ENCODE measurements at places on chromosomes 1 and 21. TPM values are rescaled to one million over a fixed set of nuclear protein-coding genes. Genes with fewer than 3 reads are reported as not detected.

KIF14 gene
- total RNA-seq = 7.8 TPM

LCE1F gene
- total RNA-seq = not detected

HES2 gene
- 0.07 TPM for total RNA-seq

PLA2G2C gene
- not detected for total RNA-seq

GRCh38 chr1:60394436-60394835 lies 320.9 kb upstream of the C1orf87 start:
- no peaks in the 10 kb centered on the region for H3K36me3 ChIP-seq
- no peaks in the 10 kb centered on the region for H3K4me1 ChIP-seq
- H3K4me3 ChIP-seq = no peak overlapping the region

DNA sequence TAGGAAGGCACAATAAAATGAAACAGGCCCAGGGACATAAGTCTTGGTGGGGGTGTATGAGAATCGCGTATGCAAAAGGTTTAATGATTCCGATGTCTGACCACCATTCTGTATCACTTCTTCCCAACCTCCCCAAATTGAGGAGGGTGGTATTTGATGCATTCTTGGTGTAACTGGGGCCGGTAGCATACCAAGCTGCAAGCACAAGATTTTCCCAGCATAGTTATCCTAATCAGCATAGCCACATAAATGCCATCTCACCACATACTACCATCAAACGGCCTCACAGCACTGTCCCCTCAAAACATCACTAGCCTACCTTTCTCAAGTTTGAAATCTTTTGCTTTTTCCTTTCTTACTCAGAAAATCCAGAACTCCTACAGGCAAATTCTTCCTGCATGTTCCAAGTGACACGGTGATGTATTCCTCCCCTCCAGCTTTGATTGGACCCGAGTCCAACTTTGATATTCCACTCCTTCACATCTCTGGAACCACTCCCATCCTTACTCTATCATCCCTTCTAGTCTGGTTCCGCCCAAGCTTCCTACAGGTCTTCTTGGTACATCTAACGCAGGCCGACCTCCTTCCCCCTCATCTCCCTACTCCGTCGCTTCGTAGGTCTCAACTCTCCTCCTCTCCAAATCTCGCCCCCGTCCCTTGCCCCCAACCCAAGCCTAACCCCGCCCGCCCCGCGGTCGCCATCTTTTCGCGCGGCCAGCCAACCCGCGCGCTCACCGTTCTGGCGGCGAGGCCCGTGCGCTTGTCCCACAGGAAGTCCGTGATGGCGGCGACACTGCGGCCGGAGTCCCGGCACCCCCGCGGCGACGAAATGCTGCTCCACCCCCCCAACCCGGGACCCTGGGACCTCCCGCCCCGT lies 600 bp downstream of the CLK2 start:
- peak overlapping the region; percentile 99 for H3K4me3 ChIP-seq
- peak overlapping the region; percentile 96 for H3K27ac ChIP-seq
- peaks cover 21% of the 10 kb centered on the region for H3K36me3 ChIP-seq
- H3K4me1 ChIP-seq = peaks cover 14% of the 10 kb centered on the region
- no peaks in the 10 kb centered on the region for H3K27me3 ChIP-seq
- DNase-seq = no peak

DNA sequence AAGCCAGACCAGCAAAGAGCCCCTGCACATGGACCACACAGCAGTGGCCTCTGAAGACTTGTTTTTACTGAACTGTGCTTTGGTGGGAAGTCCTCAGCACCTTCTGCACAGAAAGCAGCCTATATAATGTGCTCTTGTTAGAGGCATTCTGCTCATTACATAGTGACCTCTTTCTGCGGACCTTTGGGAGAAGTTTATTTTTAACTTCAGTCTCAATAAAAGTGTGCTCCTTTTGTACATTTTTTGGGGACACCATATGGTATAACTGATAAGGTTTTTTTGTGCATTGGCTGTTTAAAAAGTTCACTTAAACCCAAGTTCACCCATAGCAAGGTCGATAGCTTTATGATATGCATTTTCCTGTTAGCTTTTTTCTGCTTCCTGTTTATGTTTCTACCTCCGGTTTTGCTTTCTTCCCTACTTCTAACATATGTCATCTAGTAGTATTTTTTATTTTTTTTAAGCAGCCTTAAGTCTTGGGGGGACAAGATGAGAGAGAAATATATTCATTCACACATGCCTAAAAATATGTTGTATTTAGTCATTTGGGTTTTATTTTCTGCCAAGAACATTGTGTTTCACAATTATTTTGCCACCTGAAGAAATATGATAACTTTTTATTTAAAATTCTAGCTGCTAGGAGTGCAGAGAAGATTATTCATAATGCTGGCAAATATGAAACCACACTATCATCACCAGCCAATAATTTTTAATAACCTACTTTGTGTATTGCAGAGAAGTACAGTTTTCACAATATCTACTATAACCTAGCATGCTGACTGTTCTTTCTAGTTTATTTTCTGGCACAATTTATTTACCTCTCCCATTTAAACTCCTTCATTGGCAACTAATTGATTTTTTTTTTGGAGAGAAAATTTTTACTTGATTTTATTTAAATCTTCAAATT lies 22.9 kb upstream of the SLC19A2 start:
- no peaks in the 10 kb centered on the region for H3K27me3 ChIP-seq
- H3K4me1 ChIP-seq = peaks cover 52% of the 10 kb centered on the region
- H3K36me3 ChIP-seq = no peaks in the 10 kb centered on the region
- no peak overlapping the region for H3K4me3 ChIP-seq

DNA sequence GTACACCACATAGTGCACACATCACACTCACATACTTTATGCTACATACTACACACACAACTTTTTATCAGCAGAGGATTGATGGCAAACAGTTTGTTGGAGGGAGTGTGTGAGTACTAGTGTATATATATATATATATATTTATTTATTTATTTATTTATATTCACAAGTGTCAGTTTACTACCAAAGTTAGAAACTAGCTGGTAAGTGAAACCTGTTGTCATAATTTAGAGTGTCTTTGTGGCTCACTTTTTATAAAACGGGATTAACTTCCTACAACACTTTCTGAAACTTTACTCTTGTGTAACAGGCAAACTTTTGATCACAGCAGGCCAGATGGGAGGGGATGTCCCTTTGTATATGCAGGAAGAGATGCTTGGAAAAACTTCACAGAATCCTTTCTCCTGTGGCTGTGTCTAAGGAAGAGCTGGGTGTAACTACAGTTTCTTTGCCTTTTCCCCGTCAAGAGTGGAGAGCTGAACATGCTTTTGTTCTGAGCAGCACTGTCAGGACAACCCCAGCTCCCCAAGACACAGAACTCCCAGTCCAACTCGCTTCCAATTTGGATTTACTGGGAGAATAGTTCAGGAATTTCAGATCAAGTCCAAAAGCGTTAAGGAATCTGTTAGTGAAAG lies 1.9 kb upstream of the SAMD13 start:
- H3K27me3 ChIP-seq = no peaks in the 10 kb centered on the region
- DNase-seq = no peak
- peak overlapping the region; percentile 97 for H3K27ac ChIP-seq
- peaks cover 53% of the 10 kb centered on the region for H3K4me1 ChIP-seq
- H3K4me3 ChIP-seq = peak overlapping the region; percentile 90

DNA sequence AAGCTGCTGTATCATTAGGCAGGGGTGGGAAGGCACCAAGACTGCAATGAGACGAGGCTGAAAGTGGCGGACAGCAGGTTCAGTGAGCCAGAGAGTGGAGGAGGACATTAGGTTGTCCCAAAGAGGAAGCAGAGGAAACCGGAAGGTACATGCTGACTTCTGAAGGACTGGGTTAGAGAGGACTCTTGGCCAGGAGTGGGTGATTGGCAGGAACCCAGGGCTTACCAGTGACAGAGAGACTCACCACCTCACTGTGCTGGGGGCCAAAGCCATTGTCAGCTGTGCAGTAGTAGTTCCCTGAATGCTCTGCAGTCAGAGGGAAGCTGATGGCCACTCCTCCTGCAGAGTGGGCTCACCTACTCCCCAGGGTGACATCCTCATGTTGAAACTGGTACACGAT lies 41.9 kb upstream of the FCRL4 start:
- no peak overlapping the region for H3K4me3 ChIP-seq
- H3K36me3 ChIP-seq = no peaks in the 10 kb centered on the region
- H3K4me1 ChIP-seq = no peaks in the 10 kb centered on the region
- H3K27me3 ChIP-seq = peaks cover 14% of the 10 kb centered on the region
- H3K27ac ChIP-seq = no peak overlapping the region
- DNase-seq = no peak

DNA sequence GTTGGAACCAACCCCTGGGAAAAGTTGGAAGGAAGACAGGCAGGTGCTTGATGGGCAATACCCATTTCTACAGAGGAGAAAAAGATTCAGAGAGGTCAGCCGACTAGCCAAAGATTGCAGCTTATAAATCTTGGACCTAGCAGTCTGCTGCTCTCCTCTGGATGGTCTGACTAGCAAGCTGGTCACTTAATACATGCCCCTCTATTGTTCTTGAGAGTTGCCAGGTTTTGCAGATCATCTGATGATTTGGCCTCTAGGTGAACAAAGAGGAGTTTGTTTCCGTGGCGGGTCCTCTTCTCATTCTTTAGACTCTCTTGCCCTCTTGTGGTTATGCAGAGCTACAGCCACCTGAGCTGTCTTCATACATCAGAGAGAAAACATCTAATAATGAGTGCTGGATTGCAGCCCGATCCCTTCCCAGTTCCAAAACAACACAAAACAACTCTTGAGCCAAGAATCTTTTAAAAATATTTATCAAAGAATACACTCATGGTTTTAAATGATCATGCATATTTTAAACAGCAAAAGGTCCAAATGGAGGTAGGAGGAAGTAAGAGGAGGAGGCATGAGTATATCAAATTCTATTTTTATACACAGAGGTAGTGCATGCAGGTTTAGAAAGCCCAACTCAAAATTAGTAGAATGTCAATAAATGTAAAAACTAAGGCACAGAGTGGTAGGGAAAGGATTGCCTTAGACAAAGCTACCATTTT lies 115.7 kb downstream of the SLC30A10 start:
- no peaks in the 10 kb centered on the region for H3K4me1 ChIP-seq
- peaks cover 11% of the 10 kb centered on the region for H3K27me3 ChIP-seq
- H3K27ac ChIP-seq = no peak overlapping the region
- H3K36me3 ChIP-seq = no peaks in the 10 kb centered on the region
- H3K4me3 ChIP-seq = no peak overlapping the region
